Effector CD8-positive, alpha-beta T cell (primary cell): ENCODE measurements at places on chromosomes 7 and 10.

GRCh38 chr10:9824631-9825071 is 1193.0 kb upstream of the CELF2 start:
- no peak for DNase-seq

DNA sequence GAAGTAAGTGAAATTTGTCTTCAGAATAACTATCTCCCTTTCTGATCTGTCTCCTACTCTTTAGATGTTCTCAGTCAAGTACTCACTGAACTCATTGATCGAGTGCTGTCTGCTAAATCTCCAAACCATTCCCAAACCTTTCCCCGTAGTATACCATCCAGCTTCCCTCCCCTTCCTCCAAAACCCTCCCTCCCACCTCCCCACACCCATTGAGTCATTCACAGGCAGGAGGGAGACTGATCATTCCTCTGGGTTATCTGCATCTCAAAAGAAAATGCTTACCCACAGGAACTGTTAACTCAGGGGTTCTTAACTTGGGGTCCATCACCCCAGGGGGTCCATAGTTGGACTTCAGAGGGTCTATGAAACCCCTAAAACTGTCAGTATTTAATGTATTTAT is 37.4 kb downstream of the GOT1 start:
- no peak for DNase-seq

DNA sequence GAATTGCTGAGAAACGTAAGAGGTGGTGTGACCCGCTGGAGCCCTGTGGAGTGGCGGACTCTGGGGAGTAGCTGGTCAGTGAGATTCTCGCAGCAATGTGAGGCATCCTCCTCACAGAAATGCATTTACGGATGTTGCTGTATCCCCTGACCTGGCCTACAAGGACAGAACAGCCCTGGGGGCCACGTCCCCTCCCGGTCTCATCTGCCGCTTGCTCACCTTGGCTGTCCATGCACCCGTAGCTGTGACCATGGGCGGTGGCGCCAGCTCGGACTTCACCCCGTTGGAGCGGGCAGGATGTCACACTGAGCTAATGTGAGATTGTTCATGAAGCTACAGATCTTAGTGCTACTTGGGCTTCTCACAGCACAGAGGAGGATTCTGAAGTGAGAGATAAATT is 193.8 kb downstream of the EBF3 start:
- DNase-seq = no peak

DNA sequence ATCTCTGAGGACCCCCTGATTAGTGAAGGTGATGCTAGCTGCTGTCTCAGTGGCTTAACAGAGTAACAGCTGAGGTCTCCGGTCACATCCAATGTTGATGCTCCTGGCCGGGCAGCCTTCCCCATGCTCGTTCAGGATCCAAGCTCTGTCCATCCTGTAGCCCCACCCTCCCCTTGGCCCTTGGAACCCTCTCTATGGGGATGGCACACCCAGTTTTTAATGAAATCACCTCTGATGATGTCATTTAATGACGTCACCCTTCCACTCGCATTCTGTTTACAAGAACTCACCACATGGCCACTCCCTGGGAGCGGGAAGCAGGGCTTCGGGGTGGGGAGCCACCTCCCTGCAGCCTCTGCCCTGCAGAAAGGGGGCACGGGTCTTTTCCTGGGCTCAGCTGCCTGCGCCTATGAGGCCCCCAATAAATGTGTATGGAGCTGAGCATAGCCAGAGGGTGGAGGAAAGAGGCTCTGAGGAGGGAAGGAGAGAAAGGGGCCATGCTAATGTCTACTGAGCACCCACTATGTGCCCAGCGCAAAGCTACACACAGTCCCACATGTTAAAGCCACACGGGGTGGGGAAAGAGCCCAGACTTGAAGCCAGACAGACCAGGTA is 95.5 kb downstream of the OAT start:
- no peak for DNase-seq

DNA sequence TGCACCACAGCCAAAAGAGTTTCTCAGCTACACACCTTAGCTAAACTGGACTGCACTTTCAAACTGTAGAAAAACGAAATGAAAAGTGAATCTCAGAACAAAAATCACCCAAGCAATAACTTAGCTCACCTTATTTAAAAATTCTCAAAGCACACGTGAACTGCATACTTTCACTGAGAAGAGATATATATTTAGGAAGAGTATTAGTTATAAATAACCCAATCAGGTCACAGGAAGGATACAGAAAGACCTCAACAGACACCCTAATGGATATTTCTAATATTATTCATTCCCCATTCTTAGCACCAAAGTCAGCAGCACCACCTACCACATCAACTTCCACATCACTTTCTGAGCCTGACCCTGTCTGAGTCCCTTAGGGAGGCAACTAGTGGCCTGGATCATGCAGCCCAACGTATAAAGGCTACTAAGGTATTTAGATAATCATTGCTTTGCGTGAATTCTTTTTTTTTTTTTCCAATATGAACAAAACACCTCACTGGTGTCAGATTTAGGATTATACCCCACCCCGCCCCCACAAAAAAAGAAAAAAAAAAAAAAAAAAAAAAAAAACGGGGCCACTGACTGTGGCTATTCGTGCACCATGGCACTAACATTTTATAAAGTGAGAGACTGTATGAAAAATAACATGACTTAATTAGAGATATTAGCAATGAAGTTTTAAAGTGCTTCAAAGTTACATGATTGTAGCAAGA is 2.6 kb downstream of the ABI1 start:
- no peak for DNase-seq

DNA sequence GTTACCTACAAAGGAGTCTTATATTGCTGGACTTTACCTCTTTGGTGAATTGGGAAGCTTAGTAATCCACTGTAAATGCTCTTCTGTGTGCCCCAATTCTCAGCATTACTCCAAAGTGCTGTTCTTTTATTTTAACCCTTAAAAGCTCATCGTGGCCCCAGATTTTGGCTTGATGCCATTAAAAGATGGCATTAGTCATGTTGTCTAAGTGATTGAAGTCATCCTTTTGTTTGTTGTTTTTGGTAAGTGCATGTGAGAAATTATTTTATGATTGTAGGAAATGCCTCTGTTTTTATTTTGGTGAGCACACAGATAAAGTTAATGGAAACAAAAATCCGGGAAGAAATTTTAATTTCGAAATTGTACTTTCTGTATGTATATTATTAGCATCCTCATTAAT is 82.5 kb upstream of the GATA3 start:
- no peak for DNase-seq

DNA sequence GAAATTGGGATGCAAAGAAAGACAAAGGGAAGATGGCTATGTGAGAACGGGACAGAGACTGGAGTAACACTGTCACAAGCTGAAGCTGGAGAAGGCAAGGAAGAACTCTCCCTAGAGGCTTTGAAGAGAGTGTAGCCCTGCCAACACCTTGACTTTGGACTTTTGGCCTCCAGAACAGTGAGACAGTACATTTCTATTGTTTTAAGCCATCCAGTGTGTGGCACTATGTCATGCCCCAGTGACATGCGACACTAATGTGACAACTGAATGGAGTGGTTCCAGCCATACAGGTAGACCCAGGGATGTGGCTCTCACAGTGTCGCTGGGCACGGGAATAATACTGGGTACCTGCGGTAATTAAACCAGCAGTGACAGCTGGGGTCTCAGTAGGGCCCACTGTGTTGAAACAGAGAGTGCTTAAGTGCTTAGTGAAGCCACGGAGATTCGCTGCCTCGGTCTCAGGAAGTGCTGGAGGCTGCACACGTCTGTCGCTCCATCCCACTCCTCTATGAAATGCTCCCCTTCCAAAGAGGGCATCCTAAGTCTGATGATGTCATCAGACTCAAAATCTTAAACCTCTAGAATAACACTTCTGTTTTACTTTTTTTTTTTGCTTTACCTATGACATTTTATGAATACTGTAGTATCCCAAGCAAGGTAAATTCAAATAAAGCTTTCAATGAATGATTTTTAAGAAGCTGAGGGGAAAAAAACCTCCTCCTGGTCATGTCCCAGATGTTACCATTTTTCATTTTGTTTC is 154.6 kb upstream of the RHEB start:
- no peak for DNase-seq

GRCh38 chr10:76911184-76911583 is 726.4 kb downstream of the KCNMA1 start:
- DNase-seq = no peak
